ENCODE measurements at places on chromosomes 4 and X.

GRCh38 chrX:109626637-109627036 lies 1.7 kb upstream of the KCNE5 start:
- DNase-seq, result no peak

DNA sequence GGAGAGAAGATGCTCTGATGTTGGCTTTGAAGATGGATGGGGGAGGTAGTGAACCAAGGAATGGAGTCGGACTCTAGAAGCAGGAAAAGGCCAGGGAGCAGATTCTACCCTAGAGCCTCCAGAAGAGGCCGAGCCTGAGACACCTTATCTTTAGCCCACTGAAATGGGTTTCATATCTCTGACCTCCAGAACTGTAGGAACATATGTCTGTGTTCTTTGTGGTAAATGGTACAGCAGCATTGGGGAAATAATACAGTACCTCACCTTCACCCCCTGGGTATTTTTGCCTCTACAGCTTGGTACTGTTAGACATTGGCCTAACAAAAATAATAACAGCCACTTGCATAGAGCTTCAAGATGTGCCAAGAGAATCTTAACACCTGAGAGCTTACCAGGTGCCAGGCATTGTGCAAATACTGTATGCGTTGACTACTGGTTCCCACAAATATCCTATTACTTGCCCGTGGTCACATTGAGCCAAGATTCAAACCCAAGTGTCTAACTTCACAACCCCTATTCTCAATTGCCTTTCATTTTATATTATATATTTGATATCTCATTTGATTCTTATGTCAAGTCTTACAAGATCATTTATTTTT lies 57.0 kb upstream of the PGM2 start:
- DNase-seq, result no peak

- DNase-seq, result no peak
Measured at GRCh38 chr4:147480891-147481576, at the start of gene EDNRA. Gene EDNRA, plus strand, starts transcription at chr4:147481097. Its CDS starts 4,585 bp downstream, at chr4:147485682.

GRCh38 chr4:153647975-153648374 lies 36.1 kb upstream of the TLR2 start:
- DNase-seq, result no peak

- DNase-seq, result no peak
Measured at GRCh38 chr4:123465416-123465815, 68.8 kb downstream of the SPRY1 start.

DNA sequence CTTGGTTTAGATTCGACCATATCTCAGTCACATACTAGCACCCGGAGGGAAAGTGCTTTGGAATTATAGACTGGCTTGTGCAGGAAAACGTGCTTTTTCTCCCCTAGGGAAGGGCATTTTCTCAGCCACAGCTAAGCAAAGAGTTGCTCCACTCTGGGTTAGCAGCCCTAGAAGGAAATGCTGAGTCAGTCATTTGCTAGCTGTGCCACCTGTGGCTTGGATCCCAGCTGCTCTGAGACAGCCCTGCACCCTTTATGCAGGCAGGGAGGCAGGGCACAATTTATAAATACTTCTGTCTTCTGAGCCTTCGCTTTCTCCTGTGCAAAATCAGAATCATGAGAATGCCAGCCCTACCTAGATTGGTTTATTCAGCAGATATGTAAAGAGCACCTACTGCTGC lies 1.3 kb upstream of the USP51 start:
- no peak for DNase-seq

GRCh38 chrX:15014281-15014680 lies 141.1 kb downstream of the MOSPD2 start:
- DNase-seq, result no peak
